ENCODE measurements at places on chromosomes 11 and 22.
A peak's percentile ranks its signal among the peaks of the same experiment; 100 is the strongest.

DNA sequence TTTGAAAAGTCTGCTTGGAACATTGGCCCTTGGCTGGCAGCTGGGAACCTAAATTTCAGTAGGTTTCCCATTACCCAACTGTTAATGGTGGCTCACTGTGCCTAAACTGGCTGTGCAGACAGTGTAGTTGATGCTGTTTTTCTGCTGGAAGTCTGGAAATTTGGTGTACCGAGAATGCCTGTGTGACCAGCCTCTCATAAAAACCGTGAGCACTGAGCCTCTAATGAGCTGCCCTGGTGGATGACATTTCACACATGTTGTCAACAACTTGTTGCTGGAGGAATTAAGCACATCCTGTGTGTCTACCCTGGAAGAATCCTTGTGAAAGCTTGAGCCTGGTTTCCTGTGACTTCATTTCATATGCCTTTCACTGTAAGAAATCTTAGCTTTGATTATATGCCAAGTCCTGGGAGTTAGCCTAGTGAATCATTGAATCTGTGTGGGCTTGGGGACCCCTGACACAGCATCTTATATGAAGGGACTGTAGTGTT is 131.1 kb downstream of the LDLRAD3 start:
- DNase-seq: no peak

- DNase-seq: peak; percentile 57
Measured at GRCh38 chr11:113994077-113994954, 19.4 kb downstream of the HTR3A start.

DNA sequence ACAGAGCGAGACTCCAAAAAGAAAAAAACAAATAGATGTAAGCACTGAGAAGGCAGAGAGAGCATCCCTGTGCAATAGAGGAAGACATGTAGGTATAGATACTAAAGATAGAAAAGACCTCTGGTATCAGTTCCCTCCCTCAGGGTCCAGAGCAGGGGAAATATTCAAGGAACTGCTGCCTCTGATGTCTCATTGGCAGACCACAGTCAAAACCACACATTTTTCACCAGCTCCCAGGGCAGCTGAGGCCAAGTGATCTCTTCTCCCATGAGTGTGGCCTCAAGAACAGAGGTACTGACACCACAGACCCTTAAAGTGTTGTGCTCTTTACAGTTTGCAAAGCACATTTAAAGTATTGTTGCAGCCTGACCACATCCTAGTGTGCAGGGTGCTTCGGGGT is 288.5 kb downstream of the NTM start:
- no peak for DNase-seq

DNA sequence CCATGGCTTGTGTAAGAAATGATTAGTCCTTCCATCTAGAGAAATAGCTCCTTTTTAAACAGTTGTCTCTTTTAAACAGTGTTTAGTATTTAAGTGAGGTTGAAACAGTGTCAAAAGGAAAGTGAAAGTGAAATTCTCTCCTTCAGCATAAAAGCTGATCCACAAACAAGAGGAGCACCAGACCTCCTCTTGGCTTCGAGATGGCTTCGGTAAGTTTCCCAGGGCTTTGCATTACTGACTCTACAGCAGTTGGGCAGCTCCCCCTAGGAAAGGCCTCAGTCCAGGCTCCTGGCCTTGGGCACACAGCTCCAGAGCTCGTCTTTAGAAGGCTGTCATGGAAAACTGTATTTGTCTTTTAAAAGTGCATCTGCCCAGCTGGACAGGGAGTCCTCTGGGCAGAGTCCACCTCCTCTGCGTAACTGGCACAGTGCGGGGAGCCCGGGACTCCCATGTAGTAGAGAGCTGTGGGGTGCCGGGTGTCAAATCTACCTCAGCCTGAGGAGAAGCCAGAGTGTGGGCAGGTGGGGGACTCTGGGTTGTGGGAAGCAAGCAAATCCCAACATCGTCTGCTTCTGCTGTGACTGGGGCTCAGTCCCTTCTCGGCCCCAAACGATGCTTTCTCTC is at the start of gene PLAAT4:
TSS of gene PLAAT4 (plus strand) at position 140 of the 624 bp plus-strand sequence. CDS start at position 201, 61 bp downstream.
- peak; percentile 43 for DNase-seq
